MCF 10A (cell line): ENCODE measurements at places on chromosomes 4 and X. TPM values are rescaled to one million over a fixed set of nuclear protein-coding genes. Genes with fewer than 3 reads are reported as not detected.

Gene SLC7A11
- 103 and 153 TPM in 2 replicates for total RNA-seq

Gene PJA1
- total RNA-seq, result 12.6 and 14.1 TPM in 2 replicates

Gene RAB41
- not detected in 2 replicates for total RNA-seq

Gene GPR119
- total RNA-seq, result not detected in 2 replicates

Gene NRK
- 0.16 and 0.25 TPM in 2 replicates for total RNA-seq

Gene GPR34
- total RNA-seq, result not detected in 2 replicates

Gene RAB9B
- total RNA-seq, result 0.07 TPM in 1 of 2 replicates, not detected in the other

Gene TIMM8A
- total RNA-seq, result 14.9 and 17.2 TPM in 2 replicates

Gene TMEM156
- 5.3 and 7.0 TPM in 2 replicates for total RNA-seq

- DNase-seq, result no peak
These were observed 68.9 kb downstream of the SH2D1A start for GRCh38 chrX:124415115-124415800.

DNA sequence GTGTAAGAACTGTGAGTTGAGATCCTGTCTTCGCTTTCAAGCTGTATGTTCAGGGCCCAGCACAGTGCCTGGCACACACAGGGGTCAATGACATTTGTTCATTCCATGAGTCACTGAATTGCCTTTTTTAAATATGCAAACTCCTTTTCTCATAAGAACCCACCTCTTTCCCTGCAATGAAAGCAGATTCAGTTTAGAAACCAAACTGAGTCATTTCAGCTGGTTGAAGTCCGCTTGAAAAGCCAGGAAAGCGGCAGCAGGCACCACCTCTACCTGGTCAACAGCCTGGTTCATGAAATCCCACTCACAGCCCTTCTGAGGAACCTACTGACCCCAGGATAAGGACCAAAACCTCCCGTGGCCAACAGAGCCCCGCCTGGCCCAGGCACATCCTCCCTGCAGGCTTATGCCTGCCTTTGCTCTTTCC, 4.5 kb upstream of the C1QTNF7 start:
- no peak for DNase-seq

- DNase-seq, result peak; percentile 13
These were observed 1.2 kb downstream of the TMEM255A start for GRCh38 chrX:120309873-120310705.

DNA sequence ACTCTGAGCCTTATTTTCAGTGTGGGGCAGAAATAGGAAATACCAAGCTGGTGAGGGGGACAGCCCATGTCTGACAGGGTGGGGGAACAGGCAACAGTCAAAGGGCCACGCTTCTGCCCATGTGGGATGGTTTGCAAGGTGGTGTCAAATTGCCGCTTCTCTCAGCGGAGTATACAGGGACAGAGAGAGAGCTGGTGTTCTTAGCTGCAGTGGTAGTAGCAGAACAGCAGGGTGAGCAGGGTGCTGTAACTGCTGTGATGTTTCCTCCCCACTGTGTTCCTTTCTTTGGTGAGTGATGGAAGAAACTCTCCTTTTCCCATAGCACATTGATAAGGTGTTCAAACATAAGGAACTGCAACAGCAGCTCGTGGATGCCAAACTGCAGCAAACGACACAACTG, 37.9 kb downstream of the RBBP7 start:
- no peak for DNase-seq

DNA sequence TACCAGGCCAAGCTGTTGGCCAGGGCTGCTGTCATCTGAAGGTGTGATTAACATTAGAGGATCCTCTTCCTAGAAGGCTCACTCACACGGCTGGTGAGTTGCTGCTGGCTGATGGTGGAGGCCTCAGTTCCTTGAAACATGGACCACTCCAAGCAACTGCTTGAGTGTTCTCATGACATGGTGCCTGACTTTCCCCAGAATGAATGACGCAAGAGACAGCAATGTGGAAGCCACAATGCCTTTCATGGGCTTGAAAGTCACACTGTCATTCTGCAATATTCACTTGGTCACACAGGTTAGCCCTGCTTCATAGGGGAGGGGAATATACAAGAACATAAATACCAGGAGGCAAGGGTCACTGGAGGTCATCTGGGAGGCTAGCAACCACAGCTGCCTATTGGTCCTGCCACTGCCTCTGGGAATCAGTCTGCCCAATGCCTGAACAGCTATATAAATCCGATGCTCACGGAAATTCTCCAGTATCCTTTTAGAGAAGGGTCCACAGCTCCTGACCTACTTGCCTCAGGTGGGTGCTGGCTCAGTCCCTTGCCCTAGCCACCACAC, 97.1 kb upstream of the MAML3 start:
- DNase-seq, result no peak

GRCh38 chrX:153626863-153627674, 19.9 kb upstream of the DUSP9 start:
- no peak for DNase-seq

DNA sequence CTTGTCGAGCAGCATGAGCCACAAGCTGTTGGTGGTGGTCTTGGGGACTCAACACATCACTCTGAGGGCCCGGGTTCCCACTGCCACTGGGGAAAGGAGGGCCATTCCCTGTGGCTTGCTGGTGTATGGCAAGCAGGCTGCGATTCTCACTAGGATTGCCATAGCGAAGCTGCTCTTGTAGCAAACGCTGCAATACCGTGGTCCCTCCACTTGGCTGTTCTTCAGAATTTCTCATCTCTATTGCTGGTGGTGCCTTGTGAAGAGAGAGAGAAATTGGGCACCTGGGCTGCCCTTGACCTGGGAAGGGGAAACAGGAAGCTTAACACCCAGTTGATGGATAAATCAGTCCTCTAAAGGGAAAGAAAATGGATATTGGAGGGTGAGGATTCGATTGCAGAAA, 17.7 kb downstream of the AMOT start:
- DNase-seq, result no peak

- DNase-seq, result no peak
These were observed 1.3 kb downstream of the DLG3 start for GRCh38 chrX:70445951-70446350.

- no peak for DNase-seq
These were observed 227.9 kb upstream of the PITX2 start for GRCh38 chr4:110850461-110851442.

- DNase-seq, result no peak
These were observed 25.1 kb upstream of the USO1 start for GRCh38 chr4:75699299-75699698.

DNA sequence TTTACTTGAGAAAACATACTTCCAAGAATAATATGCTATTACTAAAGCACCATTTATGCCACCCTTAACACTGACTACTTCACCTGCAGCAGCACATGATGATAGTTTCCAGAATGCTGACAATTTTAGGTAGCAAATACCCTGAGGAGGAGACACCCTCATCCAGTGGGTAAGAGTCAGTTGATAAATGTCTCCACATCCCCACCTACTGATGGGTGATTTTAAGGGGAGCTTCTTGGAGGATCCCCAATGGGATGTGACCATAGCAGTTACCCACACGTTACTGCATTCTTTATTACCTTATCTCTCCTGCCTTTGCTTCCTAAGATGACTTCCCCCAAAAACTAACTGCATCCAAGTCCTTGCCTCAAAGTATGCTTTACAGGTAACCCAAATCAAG, 131.2 kb upstream of the SMARCAD1 start:
- no peak for DNase-seq

- no peak for DNase-seq
These were observed 292.6 kb downstream of the FBXO8 start for GRCh38 chr4:173990869-173991210.

DNA sequence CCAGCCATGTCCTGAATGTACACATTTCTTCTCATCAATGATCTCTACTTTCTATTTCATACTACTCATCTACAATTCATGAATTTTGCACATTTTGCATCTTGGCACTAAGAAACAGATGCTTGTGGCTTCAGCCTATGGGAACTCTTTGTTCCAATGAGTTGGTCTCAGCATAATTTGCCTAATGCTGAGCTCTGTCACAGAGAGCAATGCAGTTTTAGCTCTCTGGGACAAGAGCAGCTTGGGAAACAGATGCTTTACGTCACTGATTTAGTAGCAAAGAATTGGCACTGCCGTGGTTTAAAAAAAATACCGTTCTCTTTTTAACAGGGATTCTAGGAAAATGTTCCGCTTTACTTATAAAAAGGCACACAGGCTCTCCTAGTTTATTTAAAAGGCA, 162.4 kb downstream of the WDFY3 start:
- DNase-seq, result no peak

DNA sequence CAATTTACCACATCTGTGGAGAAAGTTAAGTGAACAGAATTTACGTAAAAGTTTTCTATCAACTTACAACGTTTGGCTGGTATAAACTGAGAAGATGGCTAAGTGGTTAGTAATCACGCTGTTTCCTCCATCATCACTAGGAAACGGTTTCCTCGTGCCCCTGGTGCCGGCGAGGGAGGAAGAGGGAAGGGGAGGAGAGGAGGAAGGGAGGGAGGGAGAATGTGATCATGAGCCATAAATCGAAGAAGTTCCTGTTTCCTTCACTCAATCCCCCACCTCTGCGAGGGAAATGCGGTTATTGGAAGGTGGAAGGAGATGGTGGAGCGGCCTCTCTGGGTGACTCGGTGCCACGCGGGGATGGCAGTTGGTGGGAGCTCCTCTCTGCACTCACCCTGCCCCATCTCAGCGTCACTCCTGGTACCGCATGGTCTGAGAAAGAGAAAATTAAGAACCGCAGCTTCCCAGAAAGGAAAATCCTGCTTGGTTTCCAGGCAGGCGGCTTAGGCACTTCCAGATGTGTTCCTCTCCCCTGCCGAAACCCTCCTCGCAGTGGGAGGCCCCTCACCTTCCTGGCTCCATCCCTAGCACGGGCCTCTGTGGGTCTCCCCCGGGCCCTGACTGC, 216.8 kb downstream of the AFAP1 start:
- DNase-seq, result no peak

- no peak for DNase-seq
These were observed 205.2 kb upstream of the CASK start for GRCh38 chrX:42128587-42128986.

DNA sequence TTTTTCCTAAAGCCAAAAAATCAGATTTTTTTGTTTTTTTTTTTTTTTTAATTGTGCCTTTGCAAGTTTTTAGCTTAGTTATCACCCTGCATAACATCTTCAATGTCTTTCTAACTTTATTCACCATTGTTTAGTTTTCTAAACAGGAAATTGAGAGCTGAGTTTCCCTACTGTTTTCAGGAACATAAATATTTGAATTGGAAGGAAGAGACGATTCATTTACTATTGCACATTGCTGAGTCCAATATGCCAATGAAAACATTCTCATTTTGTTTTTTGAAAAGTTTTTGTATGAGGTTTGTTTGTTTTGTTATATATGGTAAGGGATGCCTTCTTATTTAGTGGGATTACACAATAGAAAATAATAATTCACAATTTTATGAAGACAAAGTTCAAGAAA, 148.4 kb downstream of the ANKRD50 start:
- DNase-seq, result no peak

- DNase-seq, result no peak
These were observed 46.8 kb upstream of the PASD1 start for GRCh38 chrX:151516538-151517187.

DNA sequence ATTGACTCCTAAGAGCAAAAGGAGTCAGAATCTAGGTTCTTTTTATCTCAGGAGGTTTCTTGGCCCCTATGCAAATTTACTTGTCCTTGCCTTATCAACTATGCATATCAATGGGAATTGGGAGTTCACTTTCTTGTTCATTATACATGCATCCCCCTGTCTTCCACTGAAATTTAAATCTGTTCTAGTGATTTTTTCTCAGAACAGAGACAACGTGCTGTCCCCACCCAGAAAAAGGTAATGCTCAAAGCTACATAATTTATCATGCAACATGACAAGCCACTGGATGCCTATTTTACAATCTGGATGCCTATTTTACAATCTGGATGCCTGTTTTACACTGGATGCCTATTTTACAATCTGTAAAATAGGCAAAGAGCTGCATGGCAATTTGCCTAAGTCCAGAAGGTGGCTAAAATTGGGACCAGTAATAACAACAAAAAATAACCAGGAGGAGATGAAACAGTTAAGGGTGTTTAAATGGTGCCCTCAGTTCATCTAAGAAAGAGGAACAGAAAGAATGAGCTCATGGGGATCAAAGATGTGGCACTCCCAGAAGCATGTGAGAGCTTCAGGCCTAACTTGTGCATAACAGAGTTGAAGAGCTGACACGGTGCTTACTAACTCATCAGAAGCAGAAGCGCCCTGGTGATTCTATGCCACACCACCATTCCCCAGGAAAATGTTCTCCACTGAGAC, 537.8 kb upstream of the BOD1L1 start:
- DNase-seq, result no peak

GRCh38 chrX:10064736-10065135, 92.0 kb upstream of the CLCN4 start:
- no peak for DNase-seq

GRCh38 chr4:4647041-4647440, 105.2 kb upstream of the STX18 start:
- DNase-seq, result no peak

DNA sequence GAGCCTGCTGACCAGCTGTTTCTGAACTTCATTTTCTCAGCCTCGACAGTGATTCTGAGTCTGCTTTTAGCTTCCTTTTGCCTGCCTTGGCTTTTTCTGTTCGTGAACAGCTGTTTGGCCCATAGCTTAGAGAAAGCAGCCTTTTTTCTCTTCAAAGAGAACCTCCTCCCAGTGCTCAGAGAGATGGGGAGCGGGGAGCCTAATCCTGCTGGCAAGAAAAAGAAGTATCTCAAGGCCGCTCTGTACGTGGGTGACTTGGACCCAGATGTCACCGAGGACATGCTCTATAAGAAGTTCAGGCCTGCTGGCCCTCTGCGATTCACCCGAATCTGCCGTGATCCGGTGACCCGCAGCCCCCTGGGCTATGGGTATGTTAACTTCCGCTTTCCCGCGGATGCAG, 756 bp downstream of the PABPC5 start:
- DNase-seq, result no peak

DNA sequence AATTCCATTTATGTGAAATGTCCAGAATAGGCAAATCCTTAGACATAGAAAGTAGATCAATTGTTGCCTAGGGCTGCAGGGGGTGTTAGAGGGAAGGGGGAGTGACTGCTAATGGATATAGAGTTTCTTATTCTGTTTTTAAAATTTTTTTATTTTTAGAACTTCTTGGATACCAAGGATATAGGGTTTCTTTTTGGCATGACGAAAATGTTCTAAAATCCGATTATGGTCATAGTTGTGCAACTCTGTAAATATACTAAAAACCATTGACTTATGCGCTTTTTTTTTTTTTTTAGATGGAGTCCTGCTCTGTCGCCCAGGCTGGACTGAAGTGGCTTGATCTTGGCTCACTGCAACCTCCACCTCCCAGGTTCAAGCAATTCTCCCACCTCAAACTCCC, 125.2 kb upstream of the USP9X start:
- DNase-seq, result no peak

DNA sequence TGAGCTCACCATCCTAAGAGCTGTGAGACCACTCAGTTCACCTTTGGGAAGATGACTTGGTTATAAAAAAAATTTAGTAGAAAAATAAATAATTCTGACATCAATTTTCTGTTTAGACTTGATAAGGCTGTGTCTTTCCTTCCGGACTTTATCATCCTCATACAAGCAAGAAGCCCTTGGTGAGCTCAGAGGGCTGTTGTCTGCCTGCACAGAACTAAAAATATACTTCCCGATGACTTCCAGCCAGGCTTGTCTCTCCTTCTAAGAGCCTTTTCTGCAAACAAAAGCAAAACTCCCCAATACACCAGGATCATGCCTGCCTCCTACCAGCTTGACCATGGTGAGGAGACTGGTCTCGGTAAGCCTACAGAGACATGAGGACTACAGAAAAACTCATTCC, 58.3 kb upstream of the PHOX2B start:
- DNase-seq, result no peak

- DNase-seq, result no peak
These were observed 19.5 kb upstream of the MRFAP1 start for GRCh38 chr4:6620891-6621555.
